Sigmoid colon (tissue), 7 donors: ENCODE measurements at places on chromosomes 2 and 18. TPM values are rescaled to one million over a fixed set of nuclear protein-coding genes. Genes with fewer than 3 reads are reported as not detected.

Gene CRYBA2
- total RNA-seq, result not detected

Gene RPRM
- total RNA-seq, result 26.0 TPM

Gene TRIM54
- total RNA-seq, result not detected

Gene MDH1
- 211 TPM for total RNA-seq

Gene MDH1B
- total RNA-seq, result 1.3 TPM

DNA sequence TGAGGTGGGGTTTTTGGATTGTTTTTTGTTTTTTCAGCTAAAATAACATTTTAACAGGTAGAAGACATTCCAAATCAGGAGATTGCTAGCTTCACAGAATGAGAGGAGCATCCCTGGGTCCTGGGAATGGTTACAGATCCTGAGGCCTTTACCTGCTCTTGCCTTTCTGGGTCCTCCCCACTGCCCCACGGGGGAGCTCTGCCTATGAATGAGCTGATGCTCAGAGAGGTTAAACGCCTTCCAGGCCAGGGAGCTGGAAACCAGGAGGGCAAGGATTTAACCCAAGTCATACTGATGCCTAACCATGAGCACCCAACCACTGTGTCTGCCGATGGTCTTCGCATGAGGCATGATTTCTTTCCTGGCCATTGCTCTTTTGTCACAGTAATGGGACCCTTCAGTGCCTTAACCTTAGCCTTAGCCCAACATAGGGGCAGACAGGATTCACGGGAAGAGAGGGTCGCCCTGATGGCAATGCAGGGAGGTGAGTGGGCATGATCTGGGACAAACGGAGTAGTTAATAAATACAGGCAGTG lies 16.1 kb downstream of the MOCOS start:
- H3K4me3 ChIP-seq, result no peak overlapping the region
- H3K4me1 ChIP-seq, result no peaks in the 10 kb centered on the region
- H3K27ac ChIP-seq, result no peak overlapping the region
- H3K36me3 ChIP-seq, result no peaks in the 10 kb centered on the region
- DNase-seq, result no peak
- no peaks in the 10 kb centered on the region for H3K27me3 ChIP-seq

DNA sequence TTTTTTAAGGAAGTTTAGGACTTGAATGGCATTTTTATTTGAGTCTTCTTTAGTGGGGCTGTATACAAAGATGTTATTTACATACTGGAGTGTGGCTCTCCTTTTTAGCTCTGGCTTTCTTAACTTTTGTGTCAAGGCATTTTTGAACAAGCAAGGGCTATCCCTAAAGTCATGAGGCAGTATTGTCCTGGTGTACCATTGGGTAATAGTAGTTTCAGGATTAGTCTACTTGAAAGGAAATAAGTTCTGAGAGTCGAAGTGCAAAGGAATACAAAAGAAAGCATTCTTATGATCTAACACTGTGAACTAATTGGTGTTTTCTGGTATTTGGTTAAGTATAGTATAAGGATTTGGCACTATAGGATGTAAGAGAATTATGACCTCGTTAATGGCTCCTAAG lies 1.9 kb upstream of the CYP27A1 start:
- no peak overlapping the region for H3K27ac ChIP-seq
- H3K4me1 ChIP-seq, result peaks cover 18% of the 10 kb centered on the region
- H3K36me3 ChIP-seq, result no peaks in the 10 kb centered on the region
- no peak overlapping the region for H3K4me3 ChIP-seq

GRCh38 chr18:43572163-43572562 lies 294.9 kb upstream of the SYT4 start:
- no peaks in the 10 kb centered on the region for H3K36me3 ChIP-seq
- DNase-seq, result no peak

- H3K4me1 ChIP-seq, result no peaks in the 10 kb centered on the region
- H3K36me3 ChIP-seq, result no peaks in the 10 kb centered on the region
Measured at GRCh38 chr2:180676520-180677025, 303.8 kb upstream of the UBE2E3 start.

DNA sequence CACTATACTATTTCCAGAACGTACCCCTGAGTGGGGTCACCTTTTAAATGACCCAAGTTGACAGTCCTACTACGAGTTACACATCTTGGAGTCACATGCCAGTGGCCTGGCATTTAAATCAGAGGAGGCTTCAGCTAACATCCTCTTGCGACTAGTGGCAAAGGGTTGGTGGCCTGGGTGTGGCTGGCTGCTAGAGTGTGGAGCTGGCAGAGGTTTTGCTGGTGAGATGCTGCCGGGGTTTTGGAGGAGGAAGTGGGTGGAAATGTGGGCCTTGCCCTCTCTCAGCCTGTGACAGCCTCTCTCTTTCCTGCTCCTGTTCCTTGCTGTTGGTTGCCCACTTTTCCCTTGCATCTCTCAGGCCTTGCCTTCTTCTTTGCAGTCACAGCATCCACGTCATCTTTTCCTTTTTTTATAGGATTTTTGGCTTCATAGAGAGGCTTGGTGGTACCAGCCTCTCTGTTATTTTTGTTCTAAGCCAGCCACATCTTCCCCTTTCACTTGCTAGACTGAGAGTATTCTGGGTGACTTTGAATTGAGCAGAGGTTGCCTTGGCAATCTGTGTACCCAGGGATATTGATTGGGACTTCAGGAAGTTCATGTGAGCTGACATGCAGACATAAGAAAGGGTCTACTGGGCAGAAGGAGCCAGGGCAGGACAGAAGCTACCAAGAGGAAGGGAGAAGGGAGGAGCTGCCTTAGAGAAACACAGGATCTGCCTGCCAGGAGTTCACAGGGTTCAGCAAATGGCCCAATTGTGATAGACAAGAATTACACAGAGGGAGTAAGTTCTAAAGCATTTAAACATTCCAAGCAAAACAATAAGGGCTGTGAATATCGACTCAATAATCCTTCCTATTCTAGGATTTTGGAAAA lies 55.4 kb downstream of the CDC42EP3 start:
- H3K4me3 ChIP-seq, result no peak overlapping the region
- DNase-seq, result peak; percentile 69
- H3K36me3 ChIP-seq, result no peaks in the 10 kb centered on the region
- no peaks in the 10 kb centered on the region for H3K4me1 ChIP-seq

GRCh38 chr2:58971511-58972360 lies 730.6 kb upstream of the FANCL start:
- no peak for DNase-seq
- H3K27ac ChIP-seq, result no peak overlapping the region
- H3K4me3 ChIP-seq, result no peak overlapping the region
- peaks cover 10% of the 10 kb centered on the region for H3K4me1 ChIP-seq
- no peaks in the 10 kb centered on the region for H3K27me3 ChIP-seq
- no peaks in the 10 kb centered on the region for H3K36me3 ChIP-seq

- H3K27ac ChIP-seq, result no peak overlapping the region
- peaks cover 14% of the 10 kb centered on the region for H3K4me1 ChIP-seq
- DNase-seq, result no peak
- no peak overlapping the region for H3K4me3 ChIP-seq
Measured at GRCh38 chr18:44924785-44925499, 244.3 kb downstream of the SETBP1 start.
